ENCODE measurements at places on chromosomes 5 and 9.

GRCh38 chr5:3596857-3597166, 1.2 kb downstream of the IRX1 start:
- no peak for DNase-seq

DNA sequence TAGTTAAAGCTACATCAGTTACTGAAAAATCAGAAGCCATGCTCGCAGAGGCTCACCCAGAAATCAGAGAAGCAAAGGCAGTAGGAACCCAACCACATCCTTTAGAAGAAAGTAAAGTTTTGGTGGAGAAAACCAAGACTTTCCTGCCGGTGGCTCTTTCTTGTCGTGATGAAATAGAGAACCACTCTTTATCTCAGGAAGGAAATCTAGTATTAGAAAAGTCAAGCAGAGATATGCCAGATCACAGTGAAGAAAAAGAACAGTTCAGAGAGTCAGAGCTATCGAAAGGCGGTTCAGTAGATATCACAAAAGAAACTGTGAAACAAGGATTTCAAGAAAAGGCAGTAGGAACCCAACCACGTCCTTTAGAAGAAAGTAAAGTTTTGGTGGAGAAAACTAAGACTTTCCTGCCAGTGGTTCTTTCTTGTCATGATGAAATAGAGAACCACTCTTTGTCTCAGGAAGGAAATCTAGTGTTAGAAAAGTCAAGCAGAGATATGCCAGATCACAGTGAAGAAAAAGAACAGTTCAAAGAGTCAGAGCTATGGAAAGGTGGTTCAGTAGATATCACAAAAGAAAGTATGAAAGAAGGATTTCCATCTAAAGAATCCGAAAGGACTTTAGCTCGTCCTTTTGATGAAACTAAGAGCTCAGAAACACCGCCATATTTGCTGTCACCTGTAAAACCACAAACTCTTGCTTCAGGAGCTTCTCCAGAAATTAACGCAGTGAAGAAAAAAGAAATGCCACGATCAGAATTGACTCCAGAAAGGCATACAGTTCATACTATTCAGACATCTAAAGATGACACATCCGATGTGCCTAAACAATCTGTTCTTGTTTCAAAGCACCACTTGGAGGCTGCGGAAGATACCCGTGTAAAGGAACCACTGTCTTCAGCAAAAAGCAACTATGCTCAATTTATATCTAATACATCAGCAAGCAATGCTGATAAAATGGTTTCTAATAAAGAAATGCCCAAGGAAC, 47.2 kb downstream of the CMYA5 start:
- no peak for DNase-seq

DNA sequence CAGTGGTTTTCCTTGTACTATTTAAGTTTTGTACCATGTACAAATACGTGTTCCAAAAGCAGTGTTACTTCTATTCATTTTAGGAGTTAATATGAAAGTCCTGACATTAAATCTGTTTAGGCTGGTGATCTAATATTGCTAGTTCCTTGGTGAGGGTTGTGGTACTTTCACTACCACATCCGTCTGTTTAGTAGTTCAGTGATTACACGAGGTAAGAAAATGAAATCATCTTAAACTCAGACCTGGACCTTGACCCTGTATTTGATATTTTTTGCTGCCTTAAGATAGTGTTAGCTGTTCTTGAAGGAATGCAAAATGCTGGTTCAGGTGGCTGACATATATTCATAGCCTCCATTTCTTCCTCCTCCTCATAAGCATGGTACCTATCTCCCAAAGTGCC, 50.3 kb downstream of the MTAP start:
- no peak for DNase-seq

GRCh38 chr9:136855461-136856078, 3.4 kb downstream of the MAMDC4 start:
- DNase-seq, result no peak

DNA sequence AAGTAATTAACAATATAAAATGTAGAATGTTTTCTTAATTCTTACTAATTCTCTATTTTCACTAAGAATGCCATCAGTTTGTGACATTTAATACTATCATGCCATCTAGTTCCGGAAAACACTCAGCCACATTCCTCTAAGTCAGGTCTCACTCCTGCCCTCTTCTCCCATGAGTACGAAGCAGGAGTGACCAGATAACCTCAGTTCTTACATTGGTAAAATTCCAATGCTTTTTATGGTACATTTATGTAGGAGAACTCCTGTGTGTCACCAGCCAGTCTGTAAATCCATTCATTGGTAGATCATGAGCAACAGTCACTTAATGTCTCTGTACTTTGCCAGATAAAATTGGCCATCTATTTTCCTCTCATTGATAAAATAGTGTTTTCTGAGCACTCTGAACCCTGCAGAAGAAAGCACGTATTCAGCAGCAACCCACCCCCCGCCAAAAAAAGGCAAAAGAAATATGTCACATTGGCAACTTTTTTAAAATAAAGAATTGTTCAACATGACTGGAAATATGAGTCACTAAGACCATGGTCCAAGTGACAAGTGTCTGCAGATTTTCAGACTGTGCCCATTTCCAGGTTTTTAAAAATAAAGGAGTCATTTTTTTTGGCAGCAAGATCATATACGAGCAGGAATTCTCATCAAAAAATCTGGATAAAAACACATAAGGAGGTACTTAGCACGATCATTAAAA, 11.8 kb downstream of the GLIS3 start:
- no peak for DNase-seq
